ENCODE measurements at places on chromosomes 11 and 22.
A peak's percentile ranks its signal among the peaks of the same experiment; 100 is the strongest.

GRCh38 chr22:50531546-50531961, 1.7 kb upstream of the TYMP start:
- peak; percentile 19 for DNase-seq
- H3K4me3 ChIP-seq = peak overlapping the region; percentile 52
- no peaks in the 10 kb centered on the region for H3K36me3 ChIP-seq
- peaks cover 29% of the 10 kb centered on the region for H3K4me1 ChIP-seq
- peak overlapping the region; percentile 85 for H3K27ac ChIP-seq

GRCh38 chr11:30876663-30877396, 290.7 kb upstream of the MPPED2 start:
- H3K36me3 ChIP-seq = no peaks in the 10 kb centered on the region
- DNase-seq = no peak
- no peaks in the 10 kb centered on the region for H3K4me1 ChIP-seq
- no peak overlapping the region for H3K4me3 ChIP-seq
- H3K27me3 ChIP-seq = no peaks in the 10 kb centered on the region

GRCh38 chr22:40553014-40553554, 83.4 kb downstream of the MRTFA start:
- no peak for DNase-seq
- H3K27me3 ChIP-seq = no peaks in the 10 kb centered on the region
- H3K4me1 ChIP-seq = no peaks in the 10 kb centered on the region
- H3K4me3 ChIP-seq = no peak overlapping the region
- no peaks in the 10 kb centered on the region for H3K36me3 ChIP-seq

GRCh38 chr11:72605973-72606747, 68.1 kb downstream of the PDE2A start:
- peaks cover 8% of the 10 kb centered on the region for H3K4me1 ChIP-seq
- DNase-seq = no peak
- no peaks in the 10 kb centered on the region for H3K27me3 ChIP-seq
- no peak overlapping the region for H3K4me3 ChIP-seq

DNA sequence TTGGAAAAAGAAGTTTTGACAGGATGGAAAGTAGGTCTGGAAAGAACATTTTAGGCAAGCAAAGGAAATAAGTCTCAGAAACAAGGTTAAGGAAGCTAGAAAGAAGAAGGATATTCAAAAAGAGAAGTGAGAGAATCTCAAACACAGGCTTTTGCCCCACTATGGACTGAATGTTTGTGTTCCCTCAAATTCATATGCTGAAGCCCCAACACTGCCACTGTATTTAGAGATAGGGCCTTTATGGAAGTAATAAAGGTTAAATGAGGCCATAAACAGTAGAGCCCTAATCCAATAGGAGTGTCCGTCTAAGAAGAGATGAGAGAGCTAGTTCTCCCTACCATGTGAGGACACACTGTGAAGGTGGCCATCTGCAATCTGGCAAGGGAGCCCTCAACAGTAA, 20.6 kb upstream of the RPS13 start:
- no peak overlapping the region for H3K4me3 ChIP-seq
- no peaks in the 10 kb centered on the region for H3K27me3 ChIP-seq
- H3K36me3 ChIP-seq = peaks cover 2% of the 10 kb centered on the region
- no peaks in the 10 kb centered on the region for H3K4me1 ChIP-seq

DNA sequence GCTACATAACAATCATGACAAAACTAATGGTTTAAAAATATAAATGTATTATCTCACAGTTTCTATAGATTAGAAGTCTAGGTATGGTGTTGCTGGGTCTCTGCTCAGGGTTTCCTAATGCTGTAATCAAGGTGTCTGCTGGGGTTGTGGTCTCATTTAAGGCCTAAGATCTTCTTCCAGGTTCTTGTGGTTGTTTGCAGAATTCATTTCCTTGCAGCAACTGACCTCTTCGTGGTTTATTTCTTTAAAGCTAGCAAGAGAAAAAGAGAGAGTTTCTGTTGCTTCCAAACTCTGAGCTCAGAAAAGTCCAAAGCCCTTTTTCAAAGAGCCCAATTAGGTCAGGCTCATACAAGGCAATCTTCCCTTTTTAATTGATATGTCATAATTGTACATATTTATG, 452.7 kb upstream of the CCDC179 start:
- no peak for DNase-seq
- H3K36me3 ChIP-seq = no peaks in the 10 kb centered on the region
- no peaks in the 10 kb centered on the region for H3K27me3 ChIP-seq
- H3K4me1 ChIP-seq = no peaks in the 10 kb centered on the region
- no peak overlapping the region for H3K27ac ChIP-seq

GRCh38 chr11:16898274-16898985, 115.8 kb downstream of the PLEKHA7 start:
- no peak overlapping the region for H3K4me3 ChIP-seq
- H3K36me3 ChIP-seq = no peaks in the 10 kb centered on the region
- no peaks in the 10 kb centered on the region for H3K4me1 ChIP-seq
